ENCODE measurements at places on chromosomes 2 and 18.

GRCh38 chr2:73297151-73297559, 3.8 kb upstream of the EGR4 start:
- no peak for DNase-seq

- DNase-seq = no peak
Observed at GRCh38 chr18:8252371-8252770, 356.9 kb upstream of the RAB12 start.

GRCh38 chr2:187890690-187891089, 336.5 kb upstream of the TFPI start:
- DNase-seq = no peak

DNA sequence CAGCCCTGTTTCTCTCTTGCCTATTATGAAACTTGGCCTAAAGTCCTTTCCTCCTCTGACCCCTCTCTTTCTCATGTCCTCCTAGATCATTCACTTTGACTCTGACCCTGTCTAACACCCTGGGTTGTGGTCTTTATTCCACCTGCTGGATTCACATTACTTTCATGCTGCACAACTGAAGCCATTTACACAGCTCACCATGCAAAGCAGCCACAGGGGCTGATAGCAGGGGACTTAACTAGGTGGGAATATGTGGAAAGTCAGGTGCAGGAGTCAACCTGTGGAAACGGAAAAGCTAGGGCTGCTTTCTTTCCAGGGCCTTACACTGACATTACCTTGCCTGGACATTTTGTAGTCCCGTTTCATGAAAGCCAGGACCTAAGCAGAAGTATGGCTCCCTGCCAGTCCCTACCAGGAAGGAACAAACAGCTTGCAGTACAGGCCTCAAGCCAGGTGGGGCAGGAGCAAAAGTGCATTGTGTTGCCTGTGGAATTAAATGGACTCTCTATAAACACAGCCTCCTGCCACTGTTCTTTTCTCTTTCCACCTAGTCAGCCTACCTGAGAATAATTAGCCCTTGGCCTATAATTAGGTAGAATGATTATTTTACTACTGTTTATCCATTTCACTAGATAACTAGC, 11.8 kb downstream of the MAPRE3 start:
- DNase-seq = peak; percentile 61

DNA sequence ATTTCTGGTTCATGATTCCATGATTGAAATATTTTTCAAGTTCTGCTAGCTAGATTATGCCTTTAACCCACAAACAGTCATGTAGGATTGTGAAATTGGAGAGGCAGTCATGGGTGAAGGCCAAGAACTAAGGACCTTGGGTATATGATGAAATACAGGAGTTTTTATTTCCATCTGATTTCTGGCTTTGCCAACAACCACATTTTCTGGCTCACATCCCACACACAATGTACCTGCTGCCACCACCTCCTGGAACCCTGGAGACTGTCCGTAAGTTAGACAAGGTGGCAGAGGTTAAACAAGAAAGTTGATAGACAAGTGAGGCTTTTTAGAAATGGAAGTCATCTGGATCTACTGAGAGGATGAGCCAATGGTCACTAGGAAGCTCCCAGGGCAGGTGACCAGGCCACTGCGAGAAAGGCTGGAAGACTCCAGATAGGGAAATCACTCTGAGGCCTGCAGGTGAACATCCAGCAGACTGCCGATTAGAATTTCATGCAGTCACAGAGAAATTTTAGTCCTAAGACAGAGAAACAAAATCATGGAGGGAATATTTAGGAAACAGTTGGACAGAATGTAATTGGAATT, 402.0 kb downstream of the ALK start:
- no peak for DNase-seq

DNA sequence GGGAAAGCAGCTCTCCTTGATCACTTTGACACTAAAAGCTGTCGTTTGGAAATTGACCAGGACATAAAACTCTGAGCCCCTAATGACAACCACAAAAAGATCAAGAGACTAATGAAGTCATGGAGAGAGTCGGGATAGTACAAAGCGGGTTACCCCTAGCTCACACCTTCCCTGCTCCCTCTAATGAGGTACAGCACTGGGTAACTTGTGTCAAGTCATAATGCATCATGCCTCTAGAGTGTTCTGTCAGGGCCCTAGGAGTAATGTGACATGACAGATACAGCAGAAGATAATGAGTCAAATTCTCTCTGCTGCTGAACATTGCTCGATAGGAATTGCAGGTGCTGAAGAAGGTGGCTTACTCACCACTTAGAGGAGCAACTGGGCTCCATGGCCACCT, 130.7 kb downstream of the AQP4 start:
- no peak for DNase-seq

DNA sequence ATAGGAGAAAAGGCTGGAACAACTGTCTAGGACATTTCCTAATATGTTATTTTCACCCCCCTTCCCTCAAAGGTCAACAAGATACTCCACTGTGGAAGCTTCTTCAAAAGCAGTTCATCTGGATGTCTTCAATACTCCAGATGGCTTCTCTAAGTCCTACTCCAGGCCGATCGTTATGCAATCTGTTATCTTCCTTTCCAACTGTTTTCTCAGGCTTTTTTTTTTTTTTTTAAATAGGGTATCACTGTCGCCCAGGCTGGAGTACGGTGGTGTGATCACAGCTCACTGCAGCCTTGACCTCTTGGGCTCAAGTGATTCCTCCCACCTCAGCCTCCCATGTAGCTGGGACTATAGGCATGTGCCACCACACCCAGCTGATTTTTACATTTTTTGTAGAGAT, 26.3 kb downstream of the ATP8B1 start:
- DNase-seq = no peak

DNA sequence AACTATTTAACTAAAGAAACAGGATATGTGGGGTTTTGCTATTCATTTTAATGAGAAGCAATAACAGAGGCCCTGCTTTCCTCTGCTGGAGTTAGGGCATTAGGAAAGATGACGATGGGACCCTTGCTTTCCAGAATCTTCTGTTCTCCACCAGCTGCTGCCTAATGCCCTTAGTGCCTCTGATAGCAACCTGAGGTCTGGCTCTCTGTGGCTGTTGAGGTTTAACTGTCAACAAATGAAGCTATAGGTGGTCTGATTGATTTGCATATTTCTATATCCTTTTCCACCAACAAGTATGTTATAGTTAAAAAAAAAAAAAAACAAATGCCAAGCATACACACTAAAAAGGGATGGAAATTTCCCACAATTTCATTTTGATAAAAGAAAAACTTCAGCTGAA, 115.1 kb upstream of the NCK2 start:
- DNase-seq = no peak

DNA sequence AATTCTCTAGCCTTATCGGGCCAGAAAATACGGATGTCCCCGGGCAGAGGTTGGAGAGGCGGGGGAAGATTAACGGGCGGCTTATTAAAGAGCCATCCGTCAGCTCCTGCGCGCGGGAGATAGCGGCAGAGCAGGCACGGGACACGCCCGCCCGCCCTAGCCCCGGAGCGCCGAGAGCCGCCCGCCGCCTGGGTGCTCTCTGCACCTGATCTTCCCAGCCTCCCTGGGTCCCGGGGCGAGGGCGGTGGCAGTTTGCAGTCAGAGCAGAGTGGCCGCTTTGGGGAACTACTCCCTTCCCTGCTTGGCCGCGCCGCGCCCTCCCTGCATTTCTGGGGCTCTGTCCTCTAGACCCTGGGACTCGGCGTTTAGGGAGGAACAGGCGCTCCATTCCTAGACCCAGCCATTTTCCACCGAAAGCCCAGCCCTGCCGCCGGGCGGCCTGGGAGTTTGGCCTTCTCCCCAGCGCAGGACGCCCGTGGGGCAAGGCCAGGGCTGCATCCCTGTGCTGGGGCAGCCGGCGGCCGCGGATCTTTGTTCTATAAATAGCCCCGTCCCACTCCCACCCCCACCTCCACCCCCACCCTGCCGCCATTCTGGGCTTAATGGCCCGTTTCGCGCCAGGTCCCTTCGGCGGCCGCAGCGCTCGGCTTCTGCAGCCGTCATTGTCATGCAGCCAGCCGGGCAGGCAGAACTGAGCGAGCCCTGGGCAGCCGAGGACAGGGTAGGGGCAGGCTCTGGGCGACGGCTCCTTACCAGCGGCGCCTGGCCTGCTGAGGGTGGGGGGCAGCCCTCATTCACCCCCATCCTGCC, 6.6 kb downstream of the GAD1 start:
- DNase-seq = no peak

- DNase-seq = peak; percentile 65
Observed at GRCh38 chr18:11518788-11519685, 90.4 kb upstream of the SLC35G4 start.

DNA sequence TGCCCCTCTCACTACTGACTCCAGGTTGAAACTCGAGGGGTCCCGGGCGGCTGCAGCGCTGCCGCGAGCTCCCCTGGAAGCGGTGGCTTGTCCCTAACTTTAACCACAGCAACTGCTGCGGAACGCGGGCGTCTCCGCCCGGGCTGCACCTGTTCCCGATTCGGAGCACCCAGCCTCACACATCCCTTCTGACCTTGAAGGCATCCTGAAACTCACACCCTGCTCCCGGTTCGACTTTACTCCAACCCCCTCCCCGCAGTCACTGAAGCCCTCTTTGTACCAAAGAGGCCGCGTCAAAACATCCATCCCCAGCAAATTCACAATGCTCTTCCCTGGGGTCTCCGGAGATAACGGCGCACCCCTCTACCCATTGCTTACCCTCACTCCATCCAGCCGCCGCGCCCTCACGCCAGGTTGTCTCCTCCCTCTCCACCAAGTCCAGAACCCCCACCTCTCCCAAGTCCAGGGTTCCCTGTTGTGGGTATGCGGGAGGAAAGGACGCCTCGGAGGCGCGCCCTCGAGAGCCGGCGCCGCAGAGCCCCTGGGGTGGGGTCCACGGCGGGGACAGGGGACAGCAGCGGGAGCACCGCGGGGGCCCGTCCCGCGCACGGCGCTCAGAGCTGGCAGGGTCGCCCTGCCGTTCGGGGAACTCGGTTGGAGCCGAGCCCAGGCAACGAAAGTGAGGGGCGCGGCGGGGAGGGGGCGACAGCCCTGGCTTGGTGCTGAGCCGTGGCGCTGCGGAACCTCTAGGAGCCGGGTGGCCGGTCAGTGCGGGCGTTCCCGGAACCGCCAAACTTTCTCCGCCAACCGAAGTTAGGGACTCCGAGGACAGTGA, 934 bp downstream of the MYO5B start:
- no peak for DNase-seq

DNA sequence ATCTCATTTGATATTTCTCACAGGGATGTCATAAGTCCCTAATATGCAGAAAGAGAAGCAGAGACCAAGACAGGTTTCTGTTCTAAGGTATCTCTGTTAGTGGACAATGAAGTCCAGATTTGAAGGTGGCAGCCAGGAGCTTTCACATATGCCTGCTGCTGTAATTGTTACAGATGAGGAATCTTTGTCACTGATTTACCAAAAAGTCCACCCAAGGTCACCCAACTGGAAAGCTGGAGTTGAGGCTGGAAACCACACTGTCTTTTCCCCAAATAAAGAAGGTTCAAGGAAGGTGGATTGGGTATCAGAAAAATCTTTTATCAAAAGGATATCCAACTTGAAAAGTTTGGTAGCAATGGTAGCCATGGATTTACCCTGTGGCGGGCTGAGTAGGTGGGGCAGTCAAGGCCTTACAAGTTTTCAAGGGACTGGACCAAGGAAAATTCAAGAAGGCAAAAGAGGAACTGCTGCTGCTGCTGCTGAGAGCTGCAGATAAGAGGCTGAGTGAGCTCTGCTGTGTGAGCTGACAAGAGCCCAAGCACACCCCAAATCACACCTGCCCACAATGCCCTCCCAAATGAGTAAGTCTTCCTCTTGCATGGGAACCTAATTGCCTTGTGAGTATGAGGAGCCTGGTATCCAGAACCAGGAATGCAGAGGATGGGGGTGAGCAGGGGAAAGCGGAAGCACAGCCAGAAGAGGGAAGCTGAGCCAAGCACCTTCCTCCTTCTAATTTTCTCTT, 241.2 kb downstream of the ANAPC1 start:
- DNase-seq = no peak

DNA sequence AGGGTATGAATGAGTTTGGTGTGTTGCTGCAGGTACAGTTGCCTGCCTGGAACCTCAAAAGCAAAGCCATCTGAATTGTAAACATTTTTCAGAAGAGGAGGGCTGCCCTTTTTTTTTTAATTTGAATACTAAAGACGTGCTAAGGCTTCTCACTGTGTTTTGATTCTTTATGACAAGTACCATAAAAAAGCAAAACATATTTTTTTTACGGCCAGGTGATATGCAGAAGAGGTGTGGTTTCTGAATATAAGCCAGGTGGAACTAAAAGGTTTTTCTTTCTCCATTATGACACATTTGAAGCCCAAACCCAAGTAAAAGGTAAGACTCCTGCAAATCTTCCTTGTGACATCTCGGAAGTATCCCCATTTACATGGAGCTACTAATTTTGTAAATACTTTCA, 246.3 kb downstream of the IRS1 start:
- no peak for DNase-seq

GRCh38 chr18:43744960-43745745, 467.9 kb upstream of the SYT4 start:
- no peak for DNase-seq

- no peak for DNase-seq
Observed at GRCh38 chr18:79506191-79507075, 110.7 kb downstream of the NFATC1 start.

DNA sequence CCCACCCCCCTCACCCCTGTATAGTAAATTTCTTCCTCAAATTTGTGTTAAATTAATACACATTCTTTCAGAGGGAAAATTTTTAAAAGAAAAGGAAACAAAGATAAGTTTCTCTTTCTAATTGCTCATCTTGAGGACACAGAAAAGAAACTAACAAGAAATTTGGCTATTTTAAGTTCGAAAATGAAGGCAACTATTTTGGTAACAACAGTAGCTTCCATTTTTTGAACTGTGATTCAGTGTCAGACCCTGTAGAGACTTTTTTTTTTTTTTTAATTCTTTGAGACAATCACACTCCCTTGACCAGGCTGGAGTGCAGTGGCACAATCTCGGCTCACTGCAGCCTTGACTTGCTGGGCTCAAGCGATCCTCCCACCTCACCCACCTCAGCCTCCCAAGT, 194.9 kb downstream of the SS18 start:
- DNase-seq = no peak

DNA sequence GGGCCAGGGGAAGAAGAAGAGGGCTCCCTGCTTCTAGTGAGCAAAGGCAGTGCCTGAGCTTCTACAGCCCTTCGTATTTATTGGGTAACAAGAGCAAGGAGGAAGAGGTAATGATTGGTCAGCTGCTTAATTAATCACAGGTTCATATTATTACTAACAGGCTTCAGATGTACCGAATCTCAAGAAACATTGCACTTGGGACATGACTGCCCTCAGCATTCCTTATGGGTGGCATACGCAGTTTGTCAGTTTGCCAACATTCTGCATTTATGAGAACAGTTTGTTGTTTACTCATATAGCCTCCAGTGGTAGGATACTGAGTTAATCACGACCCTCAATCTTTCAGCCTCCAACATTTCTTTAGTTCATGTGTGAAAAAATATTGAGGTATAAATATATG, 84.5 kb downstream of the HIBCH start:
- no peak for DNase-seq

DNA sequence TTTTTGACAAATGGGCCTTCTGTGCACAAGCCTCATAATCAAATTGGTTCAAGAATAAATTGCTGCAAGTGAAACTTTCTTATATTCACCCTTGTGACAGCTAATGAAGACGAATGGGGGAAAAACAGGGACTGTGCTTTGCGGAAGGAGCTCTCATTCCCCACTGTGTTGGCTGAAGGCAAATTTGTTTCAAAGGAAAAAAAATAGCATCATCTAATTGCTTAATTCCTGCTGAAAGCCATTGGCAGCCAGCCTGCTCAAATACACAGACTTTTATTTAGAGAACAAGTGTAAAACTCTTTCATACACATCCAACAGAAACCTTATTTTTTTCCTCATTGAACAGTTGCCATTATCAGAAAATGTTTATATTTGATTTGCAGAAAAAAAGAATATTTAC, 172.3 kb downstream of the ARL6IP6 start:
- DNase-seq = no peak

- peak; percentile 26 for DNase-seq
Observed at GRCh38 chr2:238761868-238762267, 86.0 kb upstream of the TWIST2 start.
